Stimulated activated CD8-positive, alpha-beta memory T cell treated with anti-CD3 and anti-CD28 coated beads, Interleukin-4, amount 100 ng/mL, for 1 hour (primary cell): ENCODE measurements at places on chromosomes 12 and 14.

GRCh38 chr14:69654116-69654515 is 42.7 kb downstream of the SUSD6 start:
- DNase-seq, result no peak

- DNase-seq, result no peak
Observed at GRCh38 chr12:111767362-111768158, 827 bp downstream of the ALDH2 start.

GRCh38 chr12:104680070-104680469 is 223.3 kb downstream of the CHST11 start:
- DNase-seq, result no peak

DNA sequence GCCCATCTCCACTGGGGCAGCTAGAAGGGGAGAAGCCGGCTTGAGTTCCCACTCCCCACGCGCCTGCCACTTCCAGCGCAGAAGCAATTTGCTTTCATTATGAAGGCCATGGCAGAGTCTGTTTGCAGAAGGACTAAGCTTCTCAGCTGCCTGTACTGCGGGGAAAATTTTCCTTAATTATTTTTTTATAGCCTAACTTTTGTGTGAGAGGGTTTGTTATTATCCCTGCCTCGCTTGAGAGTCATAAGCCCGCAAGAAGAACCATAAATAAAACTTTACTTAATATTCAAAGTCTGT is 56.0 kb upstream of the DLK1 start:
- no peak for DNase-seq

DNA sequence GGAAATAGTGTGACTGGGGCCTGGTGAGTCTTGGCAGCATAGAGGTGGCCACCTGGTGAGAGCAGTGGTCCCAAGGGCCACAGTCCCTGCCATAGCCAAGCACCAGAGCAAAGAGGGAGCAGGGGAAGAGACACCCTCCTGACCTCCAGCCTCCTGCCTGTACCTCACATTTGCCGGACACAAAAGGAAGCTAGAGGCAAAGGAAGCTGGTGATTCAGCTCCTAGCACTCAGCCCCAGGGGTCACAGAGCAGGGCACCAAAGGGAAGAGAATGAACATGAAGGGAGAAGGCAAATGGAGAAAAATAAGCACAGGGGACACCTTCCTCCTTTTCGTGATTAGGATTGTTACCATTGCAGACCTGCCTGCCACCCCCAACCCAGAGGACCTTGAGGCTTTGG is 216.8 kb downstream of the ZFP36L1 start:
- no peak for DNase-seq

DNA sequence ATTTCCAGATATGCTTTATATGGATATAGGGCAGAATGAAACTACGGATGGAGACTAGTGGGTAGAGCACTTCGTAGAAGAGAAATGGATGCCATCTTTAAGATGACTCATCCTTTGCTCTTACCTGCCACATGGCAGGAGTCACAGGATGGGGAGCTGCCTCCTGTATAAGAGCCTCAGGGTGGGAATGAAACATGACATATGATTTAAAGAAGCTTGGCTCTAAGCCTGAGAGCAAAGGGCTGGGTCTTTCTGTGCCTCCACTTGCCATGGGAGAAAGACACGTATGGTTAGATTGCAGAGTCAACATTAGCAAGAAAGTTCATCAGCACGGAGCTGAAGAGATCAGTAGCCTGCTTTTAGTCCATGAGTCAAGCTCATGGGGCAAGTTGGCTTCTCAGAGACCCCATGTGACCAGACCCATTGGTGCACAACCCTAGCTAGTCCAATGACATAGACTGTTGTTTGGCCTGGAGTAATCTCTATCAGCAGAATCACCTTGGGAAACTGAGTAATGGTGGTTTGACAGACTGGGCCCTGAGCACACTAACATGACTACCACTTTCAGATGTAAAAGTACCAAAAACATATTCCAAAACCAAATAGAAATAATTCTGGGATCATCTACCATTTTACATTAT is 38.1 kb upstream of the IL22 start:
- no peak for DNase-seq

DNA sequence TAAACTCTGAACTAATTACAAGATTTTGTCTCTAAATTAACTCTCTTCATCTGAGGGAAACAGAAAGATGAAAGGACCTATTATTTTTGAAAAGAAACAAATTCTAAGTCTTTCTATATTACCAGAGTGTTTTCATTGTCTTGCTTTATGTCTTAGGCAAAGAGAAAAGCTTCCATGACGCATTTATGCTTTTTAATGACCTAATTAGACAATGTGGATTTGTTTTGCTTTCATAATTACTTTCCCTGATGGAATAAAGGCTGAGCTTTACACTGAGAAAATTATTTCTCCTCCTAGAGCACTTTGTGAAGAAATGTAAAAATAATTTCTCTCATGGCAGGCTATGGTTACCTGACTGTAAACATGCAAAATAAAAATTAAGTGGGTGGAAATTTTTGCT is 138.0 kb upstream of the SLCO1C1 start:
- no peak for DNase-seq

GRCh38 chr14:95445676-95446075 is 70.8 kb downstream of the SYNE3 start:
- no peak for DNase-seq

GRCh38 chr12:66036317-66036716 is 94.2 kb downstream of the LLPH start:
- no peak for DNase-seq

GRCh38 chr12:67692966-67693365 is 44.4 kb downstream of the DYRK2 start:
- no peak for DNase-seq

DNA sequence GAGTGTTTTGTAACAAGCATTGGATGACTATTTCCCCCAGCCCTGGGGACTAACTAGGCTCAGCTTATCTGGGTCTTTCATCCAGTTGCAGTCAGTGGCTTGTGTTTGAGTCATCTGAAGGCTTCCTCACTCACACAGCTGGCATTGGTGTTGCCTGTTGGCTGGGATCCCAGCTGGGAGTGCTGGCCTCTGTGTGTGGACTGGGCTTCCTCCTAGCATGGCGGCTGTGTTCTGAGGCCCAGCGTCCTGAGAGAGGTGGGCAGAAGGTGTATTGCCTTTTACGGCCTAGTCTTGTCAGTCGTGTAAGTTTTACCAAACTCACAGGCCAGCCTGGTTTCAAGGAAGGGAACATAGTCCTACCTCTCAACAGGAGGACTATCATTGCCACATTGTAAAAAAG is 28.3 kb upstream of the PPP2R5C start:
- DNase-seq, result no peak

DNA sequence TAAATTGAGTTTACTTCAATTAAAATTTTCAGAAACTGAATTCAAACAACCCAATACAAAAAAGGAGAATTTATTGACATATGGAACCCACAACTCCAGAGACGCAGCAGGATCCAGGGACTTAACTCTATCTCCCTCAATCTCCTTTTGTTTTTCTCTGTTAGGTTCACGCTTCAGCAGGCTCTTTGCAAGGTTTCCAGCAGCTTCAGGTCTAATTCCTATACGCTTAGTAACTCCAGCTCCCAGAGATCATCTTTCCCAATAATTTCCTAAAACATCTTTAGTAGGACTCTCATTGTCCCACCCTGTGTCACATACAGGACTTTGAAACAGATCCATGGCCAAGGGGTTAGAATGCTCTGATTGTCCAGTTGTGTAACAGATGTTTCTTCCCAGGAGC is 175.2 kb downstream of the RMST start:
- DNase-seq, result no peak

- DNase-seq, result peak; percentile 99
Observed at GRCh38 chr14:96391293-96392118, 422 bp upstream of the AK7 start.

DNA sequence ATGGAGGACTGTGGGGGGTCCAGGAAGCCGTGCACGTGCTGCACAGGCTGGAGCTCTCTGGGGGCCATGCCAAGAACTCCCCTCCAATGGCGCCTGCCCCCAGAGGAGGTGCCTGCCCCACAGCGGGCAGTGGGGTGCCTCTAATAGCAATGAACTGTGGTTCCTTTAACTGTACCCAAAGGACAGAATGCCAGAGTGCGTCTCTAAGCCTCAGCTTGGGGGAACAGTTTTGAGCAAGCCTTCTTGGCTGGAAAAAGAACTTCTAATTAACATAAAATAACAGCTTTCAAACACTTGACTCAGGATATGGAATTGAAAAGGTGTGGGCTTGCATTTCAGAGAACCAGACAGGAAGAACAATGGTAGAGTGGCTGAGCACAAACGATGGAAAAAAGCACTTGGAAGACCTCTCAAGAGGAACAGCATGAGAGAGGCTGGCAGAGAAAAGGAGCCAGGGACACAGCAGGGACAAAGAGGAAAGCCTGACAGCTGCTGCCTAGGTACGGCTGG is 195.6 kb downstream of the TTC7B start:
- DNase-seq, result no peak

DNA sequence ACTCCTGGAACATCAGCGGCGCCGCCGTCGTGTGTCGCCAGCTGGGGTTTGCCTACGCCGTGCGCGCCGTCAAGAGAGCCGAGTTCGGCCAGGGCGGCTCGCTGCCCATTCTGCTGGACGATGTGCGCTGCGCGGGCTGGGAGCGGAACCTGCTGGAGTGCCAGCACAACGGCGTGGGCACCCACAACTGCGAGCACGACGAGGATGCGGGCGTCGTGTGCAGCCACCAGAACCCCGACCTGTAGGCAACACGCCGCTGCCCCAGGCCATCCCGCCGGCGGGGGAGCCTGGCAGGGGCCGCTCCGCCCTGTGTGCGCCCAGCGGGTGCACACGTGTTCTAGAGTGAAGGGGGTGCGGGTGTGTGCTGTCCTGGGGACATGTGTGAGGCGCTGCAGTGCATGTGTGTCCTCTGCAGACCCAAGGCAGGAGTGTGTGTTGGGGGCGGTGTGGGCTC is 8.7 kb upstream of the CYP46A1 start:
- no peak for DNase-seq

DNA sequence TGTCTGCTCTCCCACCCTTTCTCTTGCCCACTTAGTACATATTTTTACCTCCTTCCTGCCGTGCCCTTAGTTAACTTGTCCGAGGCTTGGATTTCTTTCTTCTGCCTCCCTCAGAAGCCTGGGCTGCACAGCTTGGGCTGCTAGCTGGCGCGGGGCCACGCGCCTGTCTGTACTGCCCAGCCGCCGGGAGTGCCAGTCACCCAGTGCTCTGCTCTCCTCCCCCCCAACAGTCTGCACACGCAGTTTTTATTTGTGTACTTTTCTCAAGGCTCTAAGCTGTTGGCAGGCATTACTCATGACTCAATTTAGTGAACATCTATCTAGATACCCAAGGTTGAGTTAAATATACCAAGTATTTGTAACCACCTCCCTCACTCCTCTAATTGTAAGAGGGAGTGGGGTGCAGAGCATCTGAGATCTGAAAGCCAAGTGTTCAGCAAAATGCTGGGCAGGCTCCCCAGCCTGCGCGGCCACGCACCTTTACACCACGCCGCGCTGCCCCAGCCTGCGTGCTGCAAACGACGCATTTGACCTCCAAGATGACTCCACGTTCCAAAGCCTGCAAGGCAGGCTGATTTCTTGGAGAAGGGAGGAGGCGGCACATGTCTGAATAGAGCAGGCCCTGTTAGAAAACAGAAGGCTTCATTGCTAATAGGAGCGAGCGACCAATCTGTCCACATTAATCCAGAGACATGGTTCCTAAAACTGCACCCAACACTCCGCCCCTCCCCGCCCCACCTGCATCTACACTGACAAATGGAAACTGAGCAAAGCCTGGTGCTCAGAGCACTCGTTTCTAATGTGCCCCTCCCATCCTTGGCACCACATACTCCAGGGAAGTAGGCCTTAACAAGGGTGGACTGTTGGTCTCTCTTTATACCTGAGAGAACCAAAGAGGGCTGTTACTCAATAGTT is 18.2 kb upstream of the CACNA2D4 start:
- no peak for DNase-seq

DNA sequence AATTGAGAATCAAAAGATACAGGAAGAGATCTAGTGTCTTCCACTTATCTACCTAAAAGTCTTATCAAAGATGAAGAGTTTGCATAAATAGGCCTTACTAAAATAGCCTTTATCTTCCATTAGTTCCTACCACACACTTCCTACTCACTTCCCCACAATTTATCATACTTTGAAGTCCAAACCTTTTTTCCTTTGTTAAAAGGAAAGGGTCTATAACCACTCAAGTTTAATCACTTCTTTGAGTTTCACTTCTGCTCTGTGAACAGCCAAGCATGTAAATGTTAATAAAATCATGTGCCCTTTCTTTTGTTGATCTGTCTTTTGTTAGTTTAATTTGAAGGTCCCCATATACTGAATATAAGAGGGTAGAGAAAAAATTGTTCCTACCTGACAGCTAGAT is 114.5 kb downstream of the PHLDA1 start:
- no peak for DNase-seq

GRCh38 chr14:86723254-86723624 is 1193.3 kb downstream of the FLRT2 start:
- no peak for DNase-seq

DNA sequence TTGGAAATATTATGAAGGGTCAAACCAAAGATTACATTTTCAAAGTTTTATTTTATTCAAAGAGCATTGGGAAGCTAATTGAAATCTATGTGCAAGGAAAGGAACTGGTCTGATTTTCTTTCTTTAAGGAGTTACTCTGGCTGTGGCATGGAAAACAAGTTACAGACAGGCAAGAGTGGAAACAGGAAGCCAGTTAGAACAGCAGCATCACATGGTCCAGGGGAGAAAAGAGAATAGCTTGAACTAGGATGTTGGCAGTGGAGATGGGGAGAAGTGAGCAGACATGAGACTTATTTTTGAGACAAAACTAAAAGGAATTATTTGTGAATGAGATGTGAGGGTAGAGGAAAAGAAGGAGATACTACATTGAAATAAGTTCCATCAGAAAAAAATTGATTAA is 3.4 kb downstream of the OR11G2 start:
- no peak for DNase-seq

DNA sequence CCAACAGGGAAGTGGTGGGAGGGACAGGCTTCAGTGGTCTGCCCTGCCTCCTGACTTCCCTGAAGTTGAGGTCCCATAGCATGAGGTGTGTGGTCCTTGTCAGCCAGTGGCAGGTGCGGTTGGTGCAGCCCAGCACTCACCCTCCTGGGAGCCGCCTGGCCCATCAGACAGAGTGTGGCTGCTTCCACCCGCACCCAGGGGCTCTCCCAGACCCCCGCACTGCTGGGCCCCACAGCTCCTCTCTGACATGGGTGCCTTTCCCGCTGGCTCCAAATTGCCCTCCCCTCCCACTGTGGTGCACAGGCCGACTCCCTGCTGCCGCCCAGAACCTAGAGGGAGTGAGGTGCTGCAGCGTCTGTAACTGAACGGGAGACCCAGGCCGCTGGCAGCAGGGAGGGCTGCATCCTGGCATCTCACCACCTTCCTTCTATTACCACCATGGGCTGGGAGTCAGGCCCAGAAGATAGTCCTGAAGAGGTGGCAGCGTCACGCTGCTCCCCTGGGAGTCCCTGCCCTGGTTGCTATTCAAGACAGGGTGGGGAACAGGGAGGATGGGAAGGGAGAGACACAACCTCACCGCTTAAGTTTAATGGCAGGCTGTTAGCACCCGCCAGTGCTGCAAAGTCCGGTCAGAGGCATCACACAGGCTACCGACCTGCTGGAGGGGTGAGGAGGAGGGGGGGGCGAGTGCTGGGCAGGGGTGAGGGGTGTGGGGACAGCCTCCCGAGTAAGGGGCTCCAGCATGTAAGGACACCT is 180.6 kb upstream of the PRMT8 start:
- DNase-seq, result no peak

GRCh38 chr12:124480469-124481256 is 86.7 kb downstream of the NCOR2 start:
- DNase-seq, result no peak

GRCh38 chr12:127515941-127516340 is 751.0 kb upstream of the TMEM132C start:
- DNase-seq, result no peak

- no peak for DNase-seq
Observed at GRCh38 chr14:34604995-34605394, 25.0 kb downstream of the SNX6 start.

GRCh38 chr14:105701456-105702274 is 175.3 kb downstream of the TMEM121 start:
- DNase-seq, result no peak
